ENCODE measurements at places on chromosomes 16 and 17. TPM values are rescaled to one million over a fixed set of nuclear protein-coding genes. Genes with fewer than 3 reads are reported as not detected.

KRTAP9-4 gene
- total RNA-seq = not detected

SYNGR2 gene
- 165 TPM for total RNA-seq

FOXN1 gene
- not detected for total RNA-seq

TMEM88 gene
- 17.6 TPM for total RNA-seq

- no peak for DNase-seq
These were observed 3.6 kb upstream of the ITGAX start for GRCh38 chr16:31351246-31351941.

DNA sequence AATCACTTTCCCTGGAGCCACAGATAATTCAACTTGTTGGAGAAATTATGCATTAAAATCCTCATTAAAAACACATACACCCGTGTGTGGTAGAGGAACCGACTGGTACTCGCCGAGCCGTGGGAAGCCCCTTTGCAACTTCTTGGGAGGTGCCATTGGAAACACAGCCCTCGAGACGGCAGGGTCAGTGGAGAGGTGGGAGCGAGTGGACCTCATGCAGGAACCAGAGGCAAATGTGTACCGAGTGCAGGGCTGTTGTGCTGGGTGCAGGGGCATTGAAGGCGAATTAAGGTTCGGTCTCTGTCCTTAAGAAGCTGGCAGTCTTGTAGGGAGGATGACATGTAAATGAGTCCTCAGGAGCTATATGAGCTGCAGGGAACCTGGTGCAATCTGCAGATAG is 318.3 kb downstream of the CPPED1 start:
- no peak for DNase-seq

DNA sequence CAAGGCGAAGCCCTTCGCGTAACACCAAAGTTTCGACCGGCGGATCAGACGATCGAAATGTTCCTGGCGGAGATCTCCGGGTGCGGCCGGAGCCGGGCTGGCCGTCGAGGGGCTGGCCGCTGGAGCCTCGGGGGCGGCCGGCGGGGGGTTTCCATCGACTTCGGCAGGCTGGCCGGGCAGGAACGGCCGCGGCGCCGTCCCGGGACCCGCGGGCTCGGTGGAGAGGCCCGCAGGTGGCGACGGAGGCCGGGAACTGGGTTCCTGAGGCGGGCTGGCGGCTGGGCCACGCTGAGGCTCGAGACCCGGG is 1.1 kb downstream of the EPOP start:
- DNase-seq = peak; percentile 52

- DNase-seq = no peak
These were observed 53.0 kb downstream of the N4BP1 start for GRCh38 chr16:48556913-48557351.

- no peak for DNase-seq
These were observed 8.7 kb downstream of the SNX29 start for GRCh38 chr16:11985250-11985649.

DNA sequence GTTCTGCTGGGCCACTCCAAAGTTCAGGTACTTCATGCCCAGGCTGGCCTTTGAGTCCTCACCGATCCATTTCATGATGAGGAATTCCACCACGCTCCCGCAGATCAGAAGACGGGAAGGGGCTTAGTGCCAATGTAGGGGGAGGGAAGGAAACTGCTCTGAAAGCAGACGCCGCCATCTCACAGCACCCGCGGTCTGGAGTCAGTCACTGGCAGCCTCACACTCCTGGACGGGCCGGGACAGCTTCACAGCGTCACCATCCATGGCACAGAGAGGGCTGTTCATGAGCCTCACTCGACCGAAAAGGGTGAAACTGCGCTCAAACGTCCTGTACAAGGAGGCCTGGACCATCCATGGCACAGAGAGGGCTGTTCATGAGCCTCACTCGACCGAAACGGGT is 62.0 kb downstream of the RPH3AL start:
- no peak for DNase-seq

DNA sequence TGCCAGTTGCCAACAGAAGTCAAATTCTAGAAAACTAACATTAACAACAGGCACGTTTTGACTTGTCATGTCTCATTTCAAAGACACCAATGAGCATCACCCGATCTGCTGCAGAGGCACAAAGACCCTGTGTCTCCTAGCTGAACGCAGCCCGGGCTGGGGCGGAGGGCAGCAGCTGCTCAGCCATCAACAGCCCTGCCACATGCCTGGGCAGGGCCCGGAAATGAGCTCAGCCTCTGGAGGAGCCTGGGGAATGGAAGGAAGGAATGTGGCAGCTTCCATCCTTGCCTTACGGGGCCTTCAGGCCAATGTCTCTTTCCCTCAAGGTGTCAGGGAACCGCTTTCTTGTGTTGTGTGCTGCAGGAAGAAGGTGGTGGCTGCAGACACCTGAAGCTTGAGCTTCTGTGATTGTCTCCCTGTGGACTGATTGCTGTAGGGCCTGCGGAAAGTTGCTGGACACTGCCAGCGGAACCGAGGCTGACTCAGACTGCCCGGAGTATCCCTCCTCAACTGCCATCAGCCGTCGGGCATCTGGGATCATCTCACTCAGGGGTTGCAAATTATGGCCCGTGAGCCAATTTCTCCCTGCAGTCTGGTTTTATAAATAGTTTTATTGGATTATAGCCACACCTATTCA is 7.3 kb downstream of the CDH13 start:
- DNase-seq = no peak

- DNase-seq = no peak
These were observed 45.3 kb downstream of the ADCY9 start for GRCh38 chr16:4070936-4071335.

- peak; percentile 95 for DNase-seq
These were observed at the start of gene CX3CL1 for GRCh38 chr16:57372372-57373116. CX3CL1 (plus strand) TSS chr16:57372490; CDS start chr16:57372569, 79 bp downstream.

DNA sequence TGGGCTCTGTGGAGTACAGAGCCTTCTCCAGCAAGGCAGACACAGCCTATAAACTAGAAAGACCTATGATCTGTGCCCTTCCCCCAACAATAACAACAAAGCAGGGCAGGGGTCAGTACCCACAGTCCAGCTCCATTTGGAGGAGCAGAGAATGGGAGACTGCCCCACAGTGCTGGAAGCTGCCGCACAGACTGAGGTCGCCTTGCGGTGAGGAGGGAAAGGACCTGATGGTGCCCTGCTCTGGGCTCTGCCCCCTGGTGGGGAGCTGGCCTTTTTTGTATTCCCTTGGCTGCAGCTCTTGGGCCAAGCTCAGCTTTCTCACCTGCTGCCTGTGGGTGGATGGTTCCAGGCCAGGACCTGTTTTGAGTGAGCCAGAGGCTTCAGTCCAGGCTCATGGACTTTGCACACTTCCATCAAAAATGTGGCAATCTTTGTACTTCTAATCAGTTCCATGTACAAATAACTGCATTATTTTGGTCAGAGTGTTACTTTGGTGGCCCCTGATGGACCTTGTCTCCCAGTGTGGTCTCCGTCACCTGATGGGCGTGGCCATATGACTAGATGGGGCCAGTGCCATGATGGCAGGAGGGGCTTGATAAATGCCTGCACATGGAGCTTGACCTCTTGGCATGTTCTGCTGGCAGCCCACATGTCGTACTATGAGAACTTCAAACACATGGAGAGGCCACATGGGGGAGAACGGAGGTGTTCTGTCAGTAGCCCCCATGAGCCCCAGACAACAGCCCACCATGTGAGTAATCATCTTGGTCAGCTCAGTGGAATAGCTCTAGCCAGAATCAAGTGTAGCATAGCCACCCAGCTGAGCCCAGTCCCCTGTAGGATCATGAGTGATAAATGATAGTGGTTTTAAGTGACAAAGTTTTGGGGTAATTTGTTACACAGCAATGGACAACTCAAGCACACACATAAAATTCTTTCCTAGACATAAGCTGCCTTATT is 24.2 kb downstream of the B9D1 start:
- peak; percentile 80 for DNase-seq

GRCh38 chr17:79965806-79966205 is 69.9 kb downstream of the TBC1D16 start:
- no peak for DNase-seq

DNA sequence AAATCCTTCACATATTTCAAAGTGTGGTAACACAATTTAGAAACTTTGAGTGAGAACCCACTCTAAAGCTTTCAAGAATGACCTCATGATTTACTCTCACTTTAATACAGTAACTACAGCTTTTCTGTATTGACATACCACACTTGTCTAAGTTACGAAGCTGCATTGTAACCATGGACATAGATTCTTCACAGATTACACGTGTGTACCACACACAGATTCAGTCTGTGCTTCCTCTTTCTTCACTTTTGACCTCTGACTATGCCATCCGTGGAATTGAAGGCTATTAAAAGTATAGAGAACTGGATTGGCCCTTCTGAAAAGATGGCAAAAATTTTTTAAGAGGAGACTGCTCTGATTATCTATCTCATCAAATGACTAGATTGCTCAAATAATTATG is 172.7 kb downstream of the TANC2 start:
- DNase-seq = no peak

DNA sequence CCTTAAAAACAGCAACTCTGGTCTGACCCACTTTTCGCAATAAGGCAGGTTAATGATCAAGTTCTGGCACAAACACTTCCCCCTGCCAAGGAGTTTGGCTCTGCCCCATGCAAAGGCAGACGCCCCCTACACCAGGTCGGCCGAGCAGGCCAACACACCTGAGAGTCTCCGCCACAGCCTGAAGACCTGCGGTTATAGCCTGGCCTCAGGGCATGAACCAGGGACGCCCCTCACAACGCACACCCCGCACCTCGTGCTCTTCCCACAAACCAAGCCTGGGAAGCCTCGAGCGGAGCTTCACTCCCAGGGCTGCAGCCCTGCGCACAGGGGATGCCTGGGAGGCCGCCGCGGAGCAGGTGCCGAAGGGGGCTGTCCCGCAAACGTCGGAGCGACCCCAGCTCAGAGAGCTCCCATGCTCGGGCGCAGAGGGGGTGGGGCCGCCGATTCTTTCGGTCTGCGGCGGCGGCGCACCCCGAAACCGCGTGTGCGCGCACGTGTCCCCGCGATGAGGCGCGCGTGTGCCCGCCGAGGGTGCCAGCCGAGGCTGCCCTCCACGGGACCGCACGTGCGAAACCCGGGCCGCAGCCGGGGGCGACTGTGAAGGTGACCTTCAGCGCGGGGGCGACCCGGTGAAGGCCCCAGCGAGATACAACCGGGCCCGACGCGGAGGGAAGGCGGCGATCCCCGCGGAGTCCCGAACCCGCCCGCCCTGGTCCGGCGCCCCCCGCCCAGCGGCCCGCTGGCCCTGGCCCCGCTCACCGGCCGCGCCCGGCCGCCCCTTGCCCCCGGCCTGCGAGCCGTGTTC is 559 bp downstream of the CLUH start:
- DNase-seq = peak; percentile 19

DNA sequence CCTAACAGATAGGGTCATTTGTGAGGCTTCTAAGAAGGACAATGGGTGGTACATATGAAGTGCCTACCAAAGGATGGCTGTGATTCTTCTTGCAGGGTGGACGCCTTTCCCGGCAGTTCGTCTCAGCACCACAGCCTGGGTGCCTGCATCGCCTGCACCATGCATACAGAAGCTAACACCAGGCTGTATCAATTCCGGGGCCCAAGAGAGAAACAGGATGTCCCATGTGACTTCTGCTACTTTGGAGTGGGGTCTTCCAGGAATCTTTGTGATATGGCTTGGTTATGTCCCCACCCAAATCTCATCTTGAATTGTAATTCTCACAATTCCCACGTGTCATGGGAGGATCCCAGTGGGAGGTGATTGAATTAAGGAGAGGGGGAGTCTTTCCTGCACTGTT is 251.6 kb upstream of the TNRC6C start:
- DNase-seq = no peak

DNA sequence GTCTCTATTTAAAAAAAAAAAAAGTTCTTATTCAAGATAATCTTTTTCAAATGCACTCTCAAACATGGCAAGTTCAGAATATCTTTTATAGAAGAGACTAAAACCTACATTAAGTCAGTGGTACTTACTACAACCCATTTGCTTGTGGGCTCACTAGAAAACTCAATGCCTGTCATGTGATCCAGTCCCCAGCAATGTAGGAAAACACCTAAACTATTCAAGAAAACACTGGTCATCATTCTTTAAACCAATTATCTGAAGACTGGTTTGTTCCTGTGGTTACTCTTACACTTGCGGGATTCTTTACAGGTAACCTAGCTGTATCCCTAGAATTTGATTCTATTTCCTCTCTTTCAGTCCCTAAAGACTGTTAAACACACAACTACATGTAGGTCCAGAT is 19.6 kb downstream of the MED13 start:
- DNase-seq = no peak

DNA sequence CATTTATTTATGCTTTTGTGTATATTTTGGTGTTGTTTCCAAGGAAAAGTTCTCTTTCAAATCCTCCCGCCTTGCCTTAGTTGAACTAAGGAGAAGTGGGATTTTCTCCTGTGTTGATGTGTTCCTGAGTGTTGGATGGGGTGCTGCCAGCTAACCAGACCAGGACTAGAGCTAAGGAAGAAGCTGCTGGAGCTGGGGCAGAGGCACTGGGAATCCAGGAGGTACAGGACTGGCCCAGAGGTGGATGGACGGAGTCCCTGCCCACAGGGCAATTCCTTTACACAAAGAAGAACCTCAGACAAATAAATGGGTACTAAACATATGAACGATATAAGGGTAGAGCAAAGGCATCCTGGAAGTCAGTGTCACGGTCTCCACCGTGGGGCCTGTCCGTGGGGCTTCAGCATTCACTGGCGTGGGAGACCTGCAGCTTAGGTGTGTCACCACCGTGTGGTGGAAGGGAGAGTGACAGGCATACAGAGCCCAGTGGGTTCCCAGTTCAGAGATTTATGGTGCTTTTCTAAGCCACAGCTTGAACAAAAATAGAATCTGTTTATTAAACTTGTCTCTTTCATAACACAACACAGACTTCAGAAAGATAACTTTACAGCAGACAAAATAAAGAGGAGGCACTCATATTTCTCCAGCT is 270.7 kb downstream of the NTN1 start:
- no peak for DNase-seq

DNA sequence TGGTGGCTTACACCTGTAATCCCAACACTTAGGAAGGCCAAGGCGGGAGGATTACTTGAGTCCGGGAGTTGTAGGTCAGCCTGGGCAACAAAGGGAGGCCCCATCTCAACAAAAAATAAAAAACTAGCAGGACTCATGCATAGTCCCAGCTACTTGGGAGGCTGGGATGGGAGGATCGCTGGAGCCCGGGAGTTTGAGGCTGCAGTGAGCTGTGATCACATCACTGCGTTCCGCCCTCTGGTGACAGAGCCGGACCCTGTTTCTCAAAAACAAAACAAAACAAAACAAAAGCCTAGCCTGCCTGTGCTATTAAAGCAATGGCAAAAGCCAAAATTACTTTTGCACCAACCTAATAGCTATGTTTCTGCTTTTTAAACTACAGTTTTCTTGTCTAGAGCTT is 1.5 kb downstream of the FCSK start:
- no peak for DNase-seq

Measured in kidney (tissue), 22 donors.